ENCODE measurements at places on chromosomes 16 and 17.

- no peak for DNase-seq
Measured at GRCh38 chr17:75557075-75557851, 30.3 kb upstream of the MYO15B start.

- DNase-seq = no peak
Measured at GRCh38 chr16:10130538-10130937, 51.7 kb downstream of the GRIN2A start.

DNA sequence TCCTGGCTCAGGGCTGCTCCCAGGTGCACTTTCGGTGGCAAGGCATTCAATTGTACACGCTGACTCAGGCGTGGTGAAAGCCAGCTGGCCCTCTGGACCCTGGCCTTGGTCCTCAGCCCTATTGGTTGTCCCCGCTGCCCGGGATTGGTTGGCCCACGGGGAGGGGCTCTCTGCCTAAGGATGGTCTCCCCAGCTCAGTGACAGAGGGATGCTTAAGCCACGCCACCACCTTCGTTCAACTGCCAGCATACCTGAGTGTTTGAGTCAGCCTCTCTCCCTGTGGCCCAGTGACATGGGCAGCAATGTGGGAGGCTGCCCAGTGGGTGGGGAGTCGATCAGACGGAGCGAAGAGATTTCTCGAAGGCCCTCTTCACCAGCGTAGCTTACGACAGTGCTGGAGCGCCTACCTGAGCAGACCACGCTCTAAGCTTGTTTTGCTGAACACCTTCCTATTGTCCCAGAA is 30.3 kb downstream of the IRF8 start:
- DNase-seq = no peak

DNA sequence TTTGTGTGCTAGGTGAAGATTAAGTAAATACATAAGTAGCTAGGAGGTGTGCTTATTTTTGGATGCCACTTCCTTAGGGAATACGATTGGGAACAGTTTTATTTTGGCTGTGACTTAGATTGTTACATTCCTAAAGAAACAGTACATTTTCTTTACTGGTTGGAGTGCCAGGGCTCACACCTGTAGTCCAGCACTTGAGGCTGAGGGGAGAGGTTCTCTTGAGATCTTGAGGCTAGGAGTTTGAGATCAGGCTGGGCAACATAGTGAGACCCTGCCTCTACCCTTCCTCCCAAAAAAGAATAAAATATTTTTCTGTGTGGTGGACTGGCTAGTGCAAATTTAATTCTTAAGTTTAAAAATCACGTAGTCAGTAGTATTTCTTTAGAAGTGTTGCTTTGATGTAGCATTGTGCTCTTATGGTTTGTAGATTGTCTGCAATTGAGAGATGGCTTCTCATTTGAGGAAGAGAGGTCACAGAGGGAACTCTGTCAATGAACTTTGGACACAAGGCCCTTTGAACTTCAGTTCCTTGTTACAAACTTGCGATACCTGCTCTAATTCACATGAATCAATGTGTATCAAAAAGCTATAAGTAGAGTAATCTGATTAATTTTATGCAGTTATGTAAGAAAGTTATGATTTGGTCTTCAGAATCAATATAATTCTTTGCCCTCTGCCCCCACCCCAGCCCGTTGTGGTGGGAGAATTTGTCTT is 7.1 kb downstream of the HAPSTR1 start:
- no peak for DNase-seq

DNA sequence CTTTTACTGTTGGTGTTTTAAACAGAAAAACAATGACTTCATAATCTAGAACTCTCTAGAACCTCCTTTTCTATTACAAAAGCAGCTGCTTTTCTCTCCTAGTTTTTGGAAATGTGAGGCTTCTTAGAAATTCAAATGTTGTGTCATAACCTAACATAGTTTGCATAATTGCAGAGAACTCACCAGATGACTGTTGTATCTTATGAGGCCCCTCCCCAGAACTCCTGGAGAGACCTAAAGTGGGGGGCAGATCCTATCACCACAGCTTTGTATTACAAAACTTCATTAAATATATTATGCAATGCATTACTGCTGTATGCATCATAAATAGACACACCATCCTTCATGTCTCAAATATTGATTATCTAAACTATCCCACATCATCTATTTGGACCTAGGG is 538.7 kb upstream of the HSBP1 start:
- DNase-seq = no peak

DNA sequence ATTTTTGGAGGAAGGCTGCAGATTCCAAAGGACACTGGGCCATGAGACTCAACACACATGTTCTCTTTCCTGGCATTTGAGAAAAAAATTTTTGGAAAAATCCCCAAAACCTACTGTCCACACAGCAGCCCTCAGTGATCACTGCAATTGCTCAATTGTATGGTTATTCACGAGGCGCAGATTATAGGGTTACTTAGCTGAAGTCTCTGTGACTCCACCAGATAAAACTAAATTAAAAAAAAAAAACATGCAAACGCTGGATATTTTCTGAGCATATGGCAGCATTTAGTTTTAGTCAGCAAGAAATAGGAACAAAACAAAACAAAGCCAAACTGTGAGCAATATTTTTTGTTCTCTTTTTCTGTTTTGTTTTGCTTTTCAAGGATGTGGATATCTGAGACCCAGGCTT is 83.8 kb upstream of the FAM20A start:
- no peak for DNase-seq

- DNase-seq = no peak
Measured at GRCh38 chr17:10398352-10398751, 23.4 kb downstream of the MYH8 start.

DNA sequence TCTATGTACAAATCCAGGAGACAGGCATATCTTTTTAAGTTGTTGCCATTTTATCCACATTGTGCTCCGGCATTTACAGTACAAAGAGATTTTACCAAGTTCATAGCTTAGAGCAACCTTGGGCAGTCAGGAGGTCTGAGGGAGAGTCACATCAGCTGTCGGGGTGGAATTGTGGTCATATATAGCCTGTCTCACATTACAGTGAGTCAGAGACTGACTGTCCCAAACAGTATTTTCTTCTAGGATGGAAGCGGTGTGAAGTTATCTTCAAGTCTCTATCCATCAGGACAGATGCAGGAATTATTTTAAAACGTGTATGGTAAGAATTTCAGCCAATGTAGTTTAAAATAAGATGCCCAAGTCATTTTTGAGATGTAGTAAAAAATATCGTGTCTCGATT is 53.0 kb downstream of the GPRC5B start:
- DNase-seq = no peak

- DNase-seq = peak; percentile 28
Measured at GRCh38 chr17:80262291-80262690, 1.6 kb downstream of the RNF213 start.

DNA sequence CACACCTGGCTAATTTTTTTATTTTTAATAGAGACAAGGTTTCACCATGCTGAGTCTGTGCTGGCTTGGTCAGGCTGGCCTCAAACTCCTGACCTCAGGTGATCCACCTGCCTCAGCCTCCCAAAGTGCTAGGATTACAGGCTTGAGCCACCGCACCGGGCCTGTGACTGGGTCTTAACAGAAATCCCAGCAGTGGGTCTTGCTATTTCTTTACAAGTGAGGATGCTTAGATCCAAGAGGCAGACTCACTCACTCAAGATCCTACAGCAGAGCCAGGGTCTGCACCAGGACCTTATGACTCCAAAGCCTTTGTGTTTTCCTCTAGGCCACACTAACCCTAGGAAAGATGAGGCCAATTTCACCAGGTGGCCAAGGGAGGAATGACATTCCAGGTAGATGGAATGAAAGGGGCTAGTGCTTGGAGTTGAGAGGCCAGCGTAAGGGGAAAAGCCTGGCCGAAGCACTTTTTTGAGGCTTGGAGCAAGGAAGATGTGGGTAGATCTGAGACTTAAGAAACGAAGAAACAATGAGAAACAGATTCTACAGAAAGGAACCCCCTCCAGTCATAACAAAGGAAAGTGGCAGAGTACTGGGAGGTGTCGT is 5.7 kb upstream of the STAT5A start:
- no peak for DNase-seq

DNA sequence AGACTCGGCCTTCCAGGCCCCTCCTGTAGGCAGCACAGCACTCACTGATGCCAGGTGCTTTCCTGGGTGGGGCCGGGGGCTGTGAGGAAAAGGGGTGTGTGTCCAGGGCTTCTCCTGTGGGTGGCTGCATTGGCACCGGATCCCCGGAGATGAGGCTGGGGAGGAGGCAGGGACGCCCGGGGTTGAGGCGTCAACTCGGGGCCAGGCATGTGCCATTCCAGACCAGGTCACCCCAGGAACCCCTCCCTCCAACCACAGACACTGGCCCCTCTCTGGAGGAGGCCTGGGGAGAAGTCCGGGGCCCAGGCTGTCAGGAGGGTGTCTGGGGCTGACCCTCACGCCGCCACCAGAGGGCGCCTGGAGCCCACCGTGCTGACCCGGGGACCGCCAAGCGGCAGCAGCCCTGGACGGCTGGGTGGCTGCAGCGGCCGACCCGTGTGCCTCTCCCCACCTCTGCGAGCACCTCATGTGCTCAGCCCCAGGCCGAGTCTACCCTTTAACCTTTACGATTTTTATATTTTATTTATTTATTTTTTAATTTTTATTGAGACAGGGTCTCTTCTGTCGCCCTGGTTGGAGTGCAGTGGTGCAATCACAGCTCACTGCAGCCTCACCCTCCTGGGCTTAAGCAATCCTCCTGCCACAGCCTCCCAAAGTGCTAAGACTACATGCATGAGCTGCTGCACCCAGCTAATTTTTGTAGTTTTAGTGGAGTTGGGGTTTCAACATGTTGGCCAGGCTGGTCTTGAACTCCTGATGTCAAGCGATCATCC is 3.2 kb upstream of the METRN start:
- peak; percentile 86 for DNase-seq

DNA sequence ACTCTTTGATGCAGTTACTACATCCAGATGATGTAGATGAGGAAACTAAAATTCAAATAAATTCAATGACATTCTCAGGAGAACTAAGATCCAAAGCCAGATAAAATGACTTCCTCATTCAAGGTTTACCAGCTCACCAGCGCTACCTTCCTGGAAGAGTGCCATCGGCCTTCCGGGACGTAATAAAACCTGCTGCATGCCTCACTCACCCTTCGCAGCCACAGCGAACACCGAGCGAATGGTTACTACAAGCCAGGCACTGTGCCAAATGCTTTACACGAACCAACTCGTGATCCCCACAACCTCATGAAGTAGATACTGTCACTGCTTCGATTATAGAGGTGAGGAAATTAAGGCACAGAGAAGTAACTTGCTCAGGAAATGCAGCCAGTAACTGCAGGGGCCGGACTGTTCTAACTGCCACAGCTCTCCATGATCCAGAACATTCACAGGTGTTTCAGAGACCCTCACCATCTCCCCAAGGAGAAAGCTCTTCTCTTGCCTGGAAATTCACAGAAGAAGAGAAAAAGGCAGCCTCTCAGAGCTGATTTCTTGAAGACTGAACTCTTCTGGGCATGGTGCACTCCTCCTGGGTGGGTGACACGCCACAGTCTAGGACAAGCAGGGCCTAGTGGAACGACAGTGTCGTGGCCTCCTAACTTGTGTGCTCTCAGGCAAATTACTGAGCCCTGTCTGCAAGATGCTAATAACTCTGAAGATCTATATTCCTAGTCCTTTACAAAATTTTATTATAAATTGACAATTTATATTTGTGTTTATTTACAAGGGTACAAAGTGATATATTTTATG is 46.8 kb downstream of the HIC1 start:
- peak; percentile 61 for DNase-seq

GRCh38 chr16:83992624-83993023 is 24.6 kb downstream of the NECAB2 start:
- DNase-seq = no peak

DNA sequence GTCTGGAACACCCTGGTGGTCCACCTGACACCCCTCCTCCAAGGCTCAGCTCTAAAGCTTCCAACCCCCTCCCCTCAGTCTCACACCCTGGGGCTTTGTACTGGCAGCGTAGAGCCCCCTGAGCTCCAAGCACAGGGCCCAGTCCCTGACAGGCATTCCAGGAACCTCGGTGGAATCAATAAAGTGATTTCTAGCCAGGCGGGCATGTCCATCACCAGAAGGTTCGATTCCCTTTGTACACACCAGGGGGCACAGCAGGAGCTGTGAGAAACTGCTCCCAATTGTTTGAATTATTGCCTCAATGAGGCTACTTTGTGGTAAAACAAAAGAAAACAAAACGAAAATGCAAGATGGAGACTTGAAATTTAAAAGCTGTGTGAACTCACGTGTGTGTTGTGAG is 51.8 kb downstream of the SMPD3 start:
- peak; percentile 41 for DNase-seq

GRCh38 chr16:69311533-69312387 is 610 bp downstream of the VPS4A start:
- peak; percentile 56 for DNase-seq

DNA sequence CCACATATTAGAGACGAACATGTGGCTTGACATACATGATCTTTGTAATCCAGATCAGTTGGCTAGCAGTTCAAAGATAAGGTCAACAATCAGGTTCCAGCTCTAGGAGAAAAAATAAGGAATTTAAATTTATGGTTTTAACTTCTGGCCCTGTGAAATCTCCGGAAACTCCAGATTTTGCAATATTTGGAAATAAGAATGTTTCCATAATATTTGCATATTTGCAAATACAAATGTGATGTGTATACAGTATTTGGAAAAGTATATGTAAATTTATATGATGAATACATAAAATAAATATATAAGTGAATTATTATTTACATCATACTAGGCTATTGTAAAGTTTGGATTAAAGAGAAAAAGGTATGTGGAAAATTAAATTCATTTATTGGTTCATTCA is 97.1 kb downstream of the KCNJ2 start:
- no peak for DNase-seq
